ENCODE measurements at places on chromosomes 3 and 15. TPM values are rescaled to one million over a fixed set of nuclear protein-coding genes. Genes with fewer than 3 reads are reported as not detected.

TIGIT gene
- not detected for total RNA-seq

ZNF717 gene
- 3.2 TPM for total RNA-seq

SLC28A1 gene
- 0.05 TPM for total RNA-seq

ZNF80 gene
- not detected for total RNA-seq

CEP152 gene
- 7.6 TPM for total RNA-seq
